ENCODE measurements at places on chromosomes 2 and 18.
A peak's percentile ranks its signal among the peaks of the same experiment; 100 is the strongest.

- DNase-seq, result peak; percentile 28
- H3K4me3 ChIP-seq, result no peak overlapping the region
- no peaks in the 10 kb centered on the region for H3K36me3 ChIP-seq
- H3K4me1 ChIP-seq, result no peaks in the 10 kb centered on the region
- H3K27ac ChIP-seq, result no peak overlapping the region
Measured at GRCh38 chr18:32550963-32551362, 80.3 kb upstream of the GAREM1 start.

- no peaks in the 10 kb centered on the region for H3K4me1 ChIP-seq
- DNase-seq, result no peak
- no peaks in the 10 kb centered on the region for H3K36me3 ChIP-seq
- no peak overlapping the region for H3K27ac ChIP-seq
- no peak overlapping the region for H3K4me3 ChIP-seq
Measured at GRCh38 chr18:50880119-50880465, 1.2 kb downstream of the ME2 start.

DNA sequence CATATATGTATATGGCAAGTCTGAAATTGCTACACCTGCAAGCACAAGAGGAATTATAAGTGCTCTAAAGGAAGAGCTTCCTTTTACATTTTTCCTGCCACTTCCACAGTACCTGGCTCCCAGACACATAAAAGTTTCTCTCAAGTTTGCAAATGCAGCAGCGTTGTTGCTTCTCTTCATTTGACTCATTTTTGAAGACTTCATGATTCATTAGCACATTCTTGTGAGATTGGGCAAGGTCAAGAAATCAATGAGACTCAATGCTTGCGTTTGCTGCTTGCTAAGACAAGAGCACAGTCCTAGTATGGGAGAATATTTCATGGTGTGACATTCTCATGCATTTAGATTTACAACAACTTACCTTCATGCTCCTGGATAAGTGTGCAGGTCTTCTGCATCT is 42.6 kb upstream of the PDCL3 start:
- no peaks in the 10 kb centered on the region for H3K4me1 ChIP-seq
- no peaks in the 10 kb centered on the region for H3K27me3 ChIP-seq
- DNase-seq, result peak; percentile 22

GRCh38 chr2:28239207-28239606 is 153.5 kb upstream of the FOSL2 start:
- H3K4me3 ChIP-seq, result no peak overlapping the region
- no peak overlapping the region for H3K27ac ChIP-seq
- no peaks in the 10 kb centered on the region for H3K27me3 ChIP-seq
- no peaks in the 10 kb centered on the region for H3K36me3 ChIP-seq
- H3K4me1 ChIP-seq, result no peaks in the 10 kb centered on the region
- no peak for DNase-seq

- H3K4me1 ChIP-seq, result no peaks in the 10 kb centered on the region
- no peak for DNase-seq
- no peaks in the 10 kb centered on the region for H3K27me3 ChIP-seq
- no peak overlapping the region for H3K4me3 ChIP-seq
Measured at GRCh38 chr2:109355192-109355843, 226.3 kb downstream of the SH3RF3 start.

DNA sequence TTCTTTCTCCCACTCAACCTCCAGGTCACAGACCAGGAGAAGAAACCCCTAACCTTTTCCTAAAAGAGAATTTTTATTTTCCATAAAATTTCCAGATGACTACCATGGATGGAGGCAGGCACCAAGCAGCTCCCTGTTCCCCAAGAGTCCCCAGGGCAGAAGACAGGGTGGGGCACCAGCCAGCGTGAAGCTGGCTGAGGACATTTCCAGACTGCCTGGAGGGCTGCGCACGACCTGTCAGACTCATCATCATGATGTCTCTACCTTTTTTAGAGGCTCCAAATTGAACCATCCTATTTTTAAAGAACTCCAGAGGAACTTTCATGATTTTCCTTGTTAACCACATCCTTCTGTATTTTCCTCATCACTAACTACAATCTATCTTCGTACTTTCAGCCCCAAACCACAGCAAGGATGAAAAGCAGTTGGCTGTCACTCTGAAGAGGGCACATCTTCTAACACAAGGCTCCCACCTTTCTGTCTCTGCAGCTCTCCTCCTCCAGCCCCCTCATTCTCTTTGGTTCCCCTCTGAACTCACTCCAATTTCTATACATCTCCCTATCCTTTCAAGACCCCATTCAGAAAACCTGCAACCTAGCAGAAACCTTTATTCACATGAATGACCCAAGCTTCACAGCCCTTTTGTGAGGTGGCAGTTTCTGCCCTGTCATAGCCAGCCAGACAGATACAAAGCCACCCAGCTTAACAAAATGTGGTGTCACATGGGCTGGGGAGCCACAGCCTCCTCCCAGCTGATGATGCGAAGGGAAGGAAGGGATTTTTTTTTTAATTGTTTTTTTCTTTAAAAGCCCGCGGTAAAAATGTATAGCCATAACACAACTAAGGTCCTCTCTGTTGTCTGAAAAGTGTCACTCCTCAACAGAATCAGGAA is 11.1 kb downstream of the AMMECR1L start:
- H3K4me1 ChIP-seq, result no peaks in the 10 kb centered on the region
- peaks cover 31% of the 10 kb centered on the region for H3K36me3 ChIP-seq
- no peak overlapping the region for H3K27ac ChIP-seq
- H3K4me3 ChIP-seq, result no peak overlapping the region
- H3K27me3 ChIP-seq, result no peaks in the 10 kb centered on the region
- DNase-seq, result no peak

GRCh38 chr18:36830158-36830495 is 1.2 kb downstream of the KIAA1328 start:
- DNase-seq, result no peak
- no peaks in the 10 kb centered on the region for H3K36me3 ChIP-seq
- no peak overlapping the region for H3K27ac ChIP-seq
- H3K4me1 ChIP-seq, result peaks cover 5% of the 10 kb centered on the region
- H3K27me3 ChIP-seq, result no peaks in the 10 kb centered on the region
- H3K4me3 ChIP-seq, result no peak overlapping the region

GRCh38 chr18:47390410-47391024 is 139.1 kb upstream of the SKOR2 start:
- no peak overlapping the region for H3K27ac ChIP-seq
- H3K4me1 ChIP-seq, result no peaks in the 10 kb centered on the region
- no peak for DNase-seq
- H3K4me3 ChIP-seq, result no peak overlapping the region
- no peaks in the 10 kb centered on the region for H3K36me3 ChIP-seq

- H3K4me3 ChIP-seq, result peak overlapping the region; percentile 95
- DNase-seq, result peak; percentile 73
- H3K27me3 ChIP-seq, result no peaks in the 10 kb centered on the region
- no peaks in the 10 kb centered on the region for H3K36me3 ChIP-seq
Measured at GRCh38 chr18:21599585-21600525, 649 bp downstream of the ESCO1 start.

DNA sequence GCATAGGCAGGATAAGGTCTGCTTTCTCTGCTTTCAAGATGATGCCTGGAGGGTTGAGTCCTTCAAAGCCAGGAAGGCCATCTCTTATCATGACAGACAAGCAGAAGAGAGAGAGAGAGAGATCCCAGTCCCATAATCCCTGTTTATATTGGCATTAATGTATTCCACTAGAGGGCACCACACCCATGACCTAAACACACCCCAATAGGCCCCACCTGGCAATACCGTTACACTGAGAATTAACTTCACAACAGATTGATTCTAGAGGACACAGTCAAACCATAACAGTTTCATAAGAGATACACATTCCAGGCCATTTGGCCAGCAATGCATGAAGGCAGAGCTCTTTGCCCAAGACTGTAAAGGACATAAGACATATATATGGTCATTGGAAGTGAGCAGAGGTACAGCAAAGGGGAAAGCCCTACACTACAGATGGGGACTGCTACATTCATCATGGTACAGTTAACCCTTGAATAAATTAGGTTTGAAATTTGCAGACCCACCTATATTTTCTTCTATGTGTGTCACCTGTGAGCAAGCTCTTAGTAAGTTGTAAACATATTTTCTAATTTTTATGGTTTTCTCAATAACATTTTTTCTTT is 1516.1 kb downstream of the RPIA start:
- H3K4me1 ChIP-seq, result no peaks in the 10 kb centered on the region
- H3K36me3 ChIP-seq, result no peaks in the 10 kb centered on the region
- no peak for DNase-seq
- no peak overlapping the region for H3K27ac ChIP-seq
- no peak overlapping the region for H3K4me3 ChIP-seq

- no peak for DNase-seq
- H3K27me3 ChIP-seq, result no peaks in the 10 kb centered on the region
- no peak overlapping the region for H3K27ac ChIP-seq
- H3K36me3 ChIP-seq, result no peaks in the 10 kb centered on the region
- H3K4me3 ChIP-seq, result no peak overlapping the region
Measured at GRCh38 chr2:230665263-230665691, 47.4 kb upstream of the CAB39 start.

DNA sequence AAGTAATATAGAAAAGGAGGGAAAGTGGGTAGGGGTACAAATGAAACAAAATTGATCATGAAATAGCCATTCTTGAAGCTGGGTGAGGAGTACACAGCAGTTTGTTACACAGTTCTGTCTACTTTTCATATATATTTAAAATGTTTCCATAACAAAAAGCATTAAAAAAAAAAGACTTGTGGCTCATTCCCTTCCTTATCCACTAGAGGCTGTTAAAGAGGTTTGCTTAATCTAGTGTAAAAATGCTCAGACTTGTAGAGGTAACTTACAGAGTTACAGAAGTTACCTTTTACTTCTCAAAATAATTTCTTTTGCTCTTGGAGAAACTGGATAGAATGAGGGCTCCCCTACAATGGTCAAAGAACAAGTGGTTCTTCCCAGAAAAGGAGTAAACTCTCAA is 8.1 kb upstream of the WIPF1 start:
- no peaks in the 10 kb centered on the region for H3K27me3 ChIP-seq
- peaks cover 6% of the 10 kb centered on the region for H3K36me3 ChIP-seq
- peaks cover 32% of the 10 kb centered on the region for H3K4me1 ChIP-seq

- DNase-seq, result no peak
- no peaks in the 10 kb centered on the region for H3K27me3 ChIP-seq
- H3K36me3 ChIP-seq, result no peaks in the 10 kb centered on the region
Measured at GRCh38 chr2:189641590-189641989, 19.7 kb upstream of the ASNSD1 start.

All from trophoblast cell (in vitro differentiated cells and primary cell).